ENCODE measurements at places on chromosomes 5 and 9.

- no peak for DNase-seq
These were observed 98.4 kb downstream of the FBXO38 start for GRCh38 chr5:148482196-148482595.

- DNase-seq = no peak
These were observed 61.8 kb downstream of the TLE4 start for GRCh38 chr9:79633558-79633957.

GRCh38 chr9:94857791-94858190 is 131.3 kb downstream of the AOPEP start:
- DNase-seq = no peak

GRCh38 chr5:153718713-153719112 is 228.2 kb downstream of the GRIA1 start:
- no peak for DNase-seq

DNA sequence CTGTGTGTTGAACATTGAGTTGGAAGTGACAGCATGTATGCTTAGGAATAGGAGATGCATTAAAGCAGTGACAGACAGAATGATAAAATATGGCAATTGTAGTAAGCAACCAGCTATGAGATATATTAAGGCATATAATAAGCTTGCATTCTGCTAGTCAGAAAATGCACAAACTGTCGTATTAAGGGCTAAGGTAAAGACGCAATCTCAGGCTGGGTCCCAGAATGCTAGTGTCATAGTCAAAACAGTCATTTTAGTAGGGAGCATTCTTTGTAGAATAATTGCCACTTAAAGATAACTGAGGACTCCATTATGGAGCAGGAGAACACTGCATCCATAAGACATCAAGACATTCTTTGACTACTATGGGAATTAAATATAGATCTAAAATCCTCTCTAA is 1369.7 kb upstream of the C9orf72 start:
- no peak for DNase-seq

- no peak for DNase-seq
These were observed 271.2 kb upstream of the TMEM161B start for GRCh38 chr5:88539693-88540365.

- DNase-seq = no peak
These were observed 141.6 kb downstream of the BOD1 start for GRCh38 chr5:173474881-173475287.

- DNase-seq = no peak
These were observed 6.2 kb upstream of the NANS start for GRCh38 chr9:98050351-98050750.

DNA sequence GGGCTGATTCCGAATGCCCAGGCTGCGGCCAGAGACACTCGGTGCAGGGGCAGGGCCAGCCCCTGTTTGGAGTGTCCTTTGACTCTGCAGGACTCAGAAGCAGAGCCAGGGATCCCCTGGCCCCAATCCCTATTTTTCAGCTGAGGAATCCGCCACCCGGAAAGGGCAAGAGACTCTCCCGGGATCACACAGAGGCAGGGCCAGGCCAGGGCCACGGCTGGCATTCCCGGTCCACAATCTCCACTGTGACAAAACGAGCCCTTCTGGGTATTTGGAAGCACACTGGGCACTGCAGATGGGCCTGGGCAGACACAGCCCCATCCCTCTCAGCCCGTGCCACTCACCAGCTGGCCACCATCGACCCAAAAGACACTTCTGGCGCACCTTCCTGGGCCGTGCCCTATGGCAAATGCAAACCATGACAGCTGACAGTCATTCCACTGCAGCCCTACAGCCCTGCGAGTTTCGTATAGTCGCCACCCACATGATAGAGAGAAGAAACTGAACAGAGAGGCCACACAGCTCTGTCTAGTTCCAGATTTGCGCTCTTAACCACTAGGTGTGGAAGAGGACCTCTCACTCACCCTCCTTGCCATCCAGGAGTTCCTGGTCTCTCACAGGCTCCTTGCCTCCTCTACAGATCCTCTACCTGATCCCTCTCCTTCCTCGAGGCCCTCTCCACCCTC is 13.3 kb downstream of the NR5A1 start:
- DNase-seq = no peak

- DNase-seq = no peak
These were observed 126.9 kb downstream of the NTRK2 start for GRCh38 chr9:84796404-84796803.

DNA sequence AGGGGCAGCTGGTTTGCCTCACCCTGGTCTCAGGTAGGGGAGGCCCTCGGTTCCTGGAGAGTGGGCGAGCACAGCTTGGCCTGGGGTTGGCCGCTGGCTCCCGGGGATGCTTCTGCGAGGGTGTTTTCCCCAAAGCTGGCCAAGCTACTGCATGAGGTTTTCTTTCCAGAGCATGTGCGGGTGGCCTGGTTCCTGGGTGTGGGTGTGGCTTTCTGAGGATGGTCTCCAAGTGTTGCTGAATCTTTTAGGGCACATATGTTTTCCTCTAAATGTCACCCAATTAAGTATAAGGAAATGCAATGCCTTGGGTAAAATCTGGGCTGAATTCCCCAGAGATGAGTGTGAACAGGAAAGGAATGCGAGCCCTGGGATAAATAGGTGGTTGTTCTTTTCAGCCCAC is 115.8 kb upstream of the ICE1 start:
- DNase-seq = no peak

GRCh38 chr9:132214027-132214622 is 52.3 kb downstream of the NTNG2 start:
- DNase-seq = no peak

GRCh38 chr5:172010278-172010677 is 3.8 kb upstream of the FBXW11 start:
- DNase-seq = no peak

- no peak for DNase-seq
These were observed 57.8 kb downstream of the ZNF462 start for GRCh38 chr9:106920701-106921283.

DNA sequence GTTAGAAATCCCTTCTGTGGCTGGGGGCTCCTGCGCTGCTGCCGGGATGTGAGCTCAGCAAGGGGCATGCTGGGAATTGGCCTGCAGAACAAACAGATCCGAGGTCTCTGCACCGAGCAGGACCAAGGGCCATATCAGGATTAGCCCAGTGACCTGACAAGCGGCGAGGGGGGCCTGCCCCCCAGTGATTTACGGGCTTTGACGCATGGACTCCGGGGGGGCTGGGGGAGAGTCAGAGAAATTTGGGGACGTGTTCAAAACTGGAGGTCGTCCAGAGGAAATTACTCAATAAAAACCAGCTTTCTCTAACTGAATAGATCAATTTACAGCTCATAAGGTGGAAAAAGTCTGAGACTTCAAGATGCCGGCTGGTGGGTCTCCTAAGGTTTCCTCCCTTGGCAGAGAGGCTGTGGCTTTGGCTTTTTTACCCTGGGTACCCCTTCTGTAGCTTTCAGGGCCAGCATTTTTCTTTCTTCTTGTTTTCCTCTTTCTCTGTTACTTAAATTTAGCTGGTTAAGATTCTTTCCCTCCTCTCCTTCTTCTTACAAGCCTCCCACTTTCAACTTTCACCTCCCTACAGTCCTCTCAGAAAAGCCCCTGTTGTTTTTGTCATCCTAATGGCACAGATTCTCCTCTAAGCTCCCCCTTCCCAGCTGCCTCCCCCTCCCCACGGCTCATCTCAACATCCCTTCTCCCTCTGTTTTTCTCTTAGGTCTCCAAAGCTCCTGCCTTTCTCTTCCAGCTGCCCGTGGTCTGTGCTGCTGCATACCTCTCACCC is 551.0 kb downstream of the CCDC171 start:
- DNase-seq = no peak

DNA sequence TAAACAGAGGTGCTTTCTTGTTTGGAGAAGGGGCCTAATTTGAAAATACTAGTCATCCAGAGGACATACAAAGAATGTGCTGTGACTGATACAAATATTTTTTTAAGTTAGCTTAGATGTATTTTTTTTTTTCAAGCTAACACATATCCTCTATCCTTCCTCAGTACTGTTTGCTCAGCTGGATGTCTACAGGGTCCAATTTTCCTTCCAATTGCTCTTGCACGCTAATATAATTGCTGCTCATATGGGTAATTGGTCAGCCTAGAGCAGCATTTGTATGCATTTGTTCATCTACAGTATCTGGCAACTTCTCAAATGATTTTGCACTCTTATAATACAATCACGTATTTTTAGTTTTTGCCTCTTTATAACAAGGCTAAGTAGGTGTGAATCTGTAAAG is 84.7 kb downstream of the ZDHHC21 start:
- no peak for DNase-seq

- no peak for DNase-seq
These were observed 41.2 kb downstream of the INSL6 start for GRCh38 chr9:5144217-5144616.

GRCh38 chr9:81556923-81557322 is 132.4 kb downstream of the TLE1 start:
- DNase-seq = no peak
